ENCODE measurements at places on chromosomes 12 and 14.

GRCh38 chr12:84585776-84586395 is 326.7 kb downstream of the SLC6A15 start:
- no peak for DNase-seq

DNA sequence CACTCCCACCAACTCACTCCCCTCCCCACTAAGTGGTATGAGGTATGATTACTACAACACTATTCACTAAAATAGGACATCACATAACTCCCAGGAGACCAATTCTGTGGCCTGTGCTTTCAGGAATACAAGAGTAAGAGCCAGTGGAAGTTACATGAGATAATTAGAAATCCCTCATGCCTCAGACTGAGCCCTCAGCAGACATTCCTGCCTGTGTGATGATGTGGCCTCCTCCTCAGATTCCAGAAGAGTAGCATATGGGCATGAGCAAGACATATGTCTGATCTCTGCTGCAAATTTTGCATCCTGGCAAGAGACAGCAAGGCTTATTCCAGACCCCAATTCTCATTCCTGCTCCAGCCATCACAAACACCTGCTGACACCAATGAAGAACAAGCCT is 46.0 kb upstream of the BMP4 start:
- DNase-seq, result no peak

DNA sequence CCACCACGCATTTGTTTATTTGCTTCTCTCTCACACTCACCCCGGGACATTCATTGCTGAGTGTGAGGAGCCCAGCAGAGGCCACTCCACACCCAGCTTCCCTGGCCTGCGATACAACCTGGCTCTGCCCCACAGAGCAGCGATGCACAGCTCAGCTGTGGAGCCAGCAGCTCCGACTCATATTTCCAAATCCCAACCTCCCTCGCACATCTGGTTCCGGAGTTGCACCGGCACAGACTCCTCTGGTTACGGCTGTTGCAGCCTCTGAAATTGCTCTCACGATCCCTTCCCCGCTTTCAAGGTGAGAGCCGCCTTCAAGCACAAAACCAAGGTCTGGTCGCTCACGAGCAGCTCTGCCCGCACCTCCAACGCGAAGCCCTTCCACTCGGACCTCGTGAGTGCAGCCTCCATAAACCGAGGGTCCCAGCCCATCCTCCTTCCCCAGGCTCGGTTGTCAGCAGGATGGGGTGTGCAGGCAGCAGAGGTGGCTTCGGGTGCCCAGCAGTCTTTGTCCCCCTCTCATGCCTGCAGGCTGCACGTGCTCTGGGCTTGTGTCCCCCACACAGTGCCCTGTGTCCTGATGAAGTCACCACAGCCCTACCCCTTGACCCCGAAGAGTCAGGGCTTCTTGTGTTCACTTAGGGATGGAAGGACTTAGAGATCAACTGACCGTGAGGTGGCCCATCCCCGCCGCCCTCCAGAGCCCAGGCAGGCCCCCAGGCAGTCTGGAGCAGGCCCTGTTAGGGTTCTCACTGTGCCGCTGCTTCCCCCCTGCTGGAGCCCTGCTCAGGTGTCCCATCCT is 184.3 kb downstream of the ADGRD1 start:
- no peak for DNase-seq

DNA sequence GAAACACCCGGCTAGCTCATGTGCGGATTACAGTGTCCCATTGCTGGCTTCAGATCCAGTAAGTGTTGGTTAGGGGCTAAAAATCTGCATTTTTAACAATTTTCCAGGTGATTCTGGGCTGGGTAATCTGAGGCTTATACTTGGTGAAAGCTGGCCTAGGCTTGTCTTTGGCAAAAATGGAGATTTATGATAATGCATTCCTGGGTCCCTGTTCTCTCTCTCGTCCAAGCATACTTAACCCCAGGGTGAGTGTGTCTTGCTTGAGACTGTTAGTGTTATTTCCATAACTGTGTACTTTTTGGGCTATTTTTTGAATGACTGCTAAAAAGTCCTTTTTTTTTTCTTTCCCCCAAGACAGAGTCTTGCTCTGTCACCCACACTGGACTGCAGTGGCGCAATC is 43.2 kb downstream of the SNAPC1 start:
- DNase-seq, result no peak

GRCh38 chr12:104969343-104969742 is 11.3 kb upstream of the SLC41A2 start:
- no peak for DNase-seq

DNA sequence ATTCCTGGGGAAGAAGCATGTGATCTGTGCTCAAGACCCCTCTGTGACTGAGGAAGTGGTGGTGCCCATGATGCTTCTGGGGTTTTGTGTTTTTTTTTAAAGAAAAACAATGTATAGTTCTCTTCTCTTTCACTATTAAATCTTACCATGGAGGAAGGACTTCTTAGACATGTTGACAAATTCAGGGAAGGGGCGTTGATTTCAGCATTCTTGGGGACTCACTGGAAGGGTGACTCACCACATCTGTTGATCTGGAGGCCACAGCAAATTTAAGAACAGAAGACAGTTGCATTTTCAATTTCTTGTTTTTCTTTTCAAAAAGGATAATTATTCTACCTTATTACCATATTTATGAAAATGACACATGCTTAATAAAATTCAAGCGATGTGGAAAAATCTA is 152.9 kb upstream of the RTL1 start:
- DNase-seq, result no peak

GRCh38 chr12:109462868-109463692 is 14.0 kb downstream of the KCTD10 start:
- no peak for DNase-seq

DNA sequence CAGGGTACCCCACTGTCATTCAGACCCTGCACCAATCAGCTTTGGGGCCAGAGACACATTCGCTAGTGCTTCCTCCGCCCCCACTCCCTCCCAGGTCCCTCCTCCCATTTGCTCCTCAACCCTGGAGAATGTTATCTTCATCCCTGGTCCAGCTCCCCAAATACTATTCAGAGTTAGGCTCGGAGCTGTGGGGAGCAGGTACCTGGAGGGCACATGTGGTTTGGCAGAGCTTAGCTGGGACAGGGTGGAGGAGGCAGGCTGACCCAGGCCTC is 19.5 kb downstream of the VSX2 start:
- no peak for DNase-seq

GRCh38 chr14:88426271-88426670 is 40.8 kb downstream of the SPATA7 start:
- DNase-seq, result no peak

DNA sequence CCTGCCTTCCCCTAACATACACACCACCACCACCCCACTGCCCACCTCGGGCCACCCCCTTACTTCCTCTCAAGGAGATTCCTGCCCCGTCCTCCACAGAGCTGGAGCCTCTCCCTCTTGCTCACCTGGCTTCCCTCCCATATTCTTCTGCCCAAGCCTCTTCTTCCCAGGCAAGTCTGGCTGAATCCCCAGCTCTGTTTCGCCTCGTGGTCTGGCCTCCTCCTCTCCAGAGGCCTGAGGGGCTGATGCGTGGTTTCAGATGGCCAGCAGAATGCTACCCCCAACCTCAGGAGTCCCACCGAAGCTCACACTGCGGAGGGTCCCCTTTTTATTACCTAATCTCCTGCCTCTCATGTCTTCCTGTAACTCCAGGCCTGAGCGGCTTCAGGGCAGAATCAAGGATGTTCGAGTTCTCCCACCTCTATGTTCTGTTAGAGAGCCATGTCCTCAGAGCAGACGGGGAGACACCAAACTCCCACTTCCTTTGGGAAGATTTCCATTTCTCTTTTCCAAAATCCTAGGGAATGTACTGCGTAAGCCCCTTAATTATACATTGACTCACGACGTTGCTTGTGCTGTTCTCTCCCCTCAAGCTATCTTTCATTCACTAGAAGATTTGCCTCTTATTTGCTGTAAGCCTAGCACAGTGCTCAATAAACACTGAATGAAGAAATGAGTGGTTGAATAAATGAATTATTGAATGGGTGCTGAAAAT is 33.9 kb upstream of the LTBP2 start:
- no peak for DNase-seq

- no peak for DNase-seq
Observed at GRCh38 chr12:15152456-15152855, 68.8 kb downstream of the RERG start.

DNA sequence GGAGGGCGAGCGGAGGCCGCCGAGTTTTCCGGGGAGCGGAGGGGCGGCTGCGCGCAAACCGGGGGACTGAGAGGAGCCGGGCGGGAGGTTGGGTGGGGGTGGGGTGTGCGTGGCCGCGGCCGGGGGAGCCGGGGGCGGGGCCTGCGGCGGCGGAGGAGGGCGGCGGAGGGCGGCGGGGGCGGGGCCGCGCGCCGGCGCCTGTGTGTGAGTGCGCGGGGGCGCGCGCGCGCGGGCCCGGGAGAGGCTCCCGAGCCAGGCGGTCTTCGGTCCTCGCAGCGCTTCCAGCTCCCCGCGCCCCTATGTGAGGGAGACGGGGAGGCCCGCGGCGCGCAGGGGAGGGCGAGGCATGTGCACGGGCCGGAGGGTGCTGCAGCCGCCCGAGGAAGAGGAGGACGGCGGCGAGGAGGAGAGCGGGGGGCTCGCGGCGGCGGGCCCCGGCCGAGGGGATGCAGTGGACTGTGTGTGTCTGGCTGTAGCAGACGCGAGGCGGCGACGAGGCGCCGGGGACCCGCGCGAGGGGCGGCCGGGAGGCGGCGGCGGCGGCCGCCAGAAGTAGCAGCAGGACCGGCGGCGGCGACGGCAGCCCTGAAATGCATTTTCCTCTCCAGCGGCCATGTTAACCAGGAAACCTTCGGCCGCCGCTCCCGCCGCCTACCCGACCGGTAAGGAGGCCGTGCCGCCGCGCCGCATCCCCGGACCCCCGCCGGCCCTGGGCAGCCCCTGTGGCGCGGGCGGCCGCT is at the start of gene DYRK2:
TSS of gene DYRK2 (plus strand) at position 225 of the 740 bp plus-strand sequence. CDS start at position 614, 389 bp downstream.
- peak; percentile 67 for DNase-seq

- DNase-seq, result no peak
Observed at GRCh38 chr14:94001016-94001415, 3.9 kb downstream of the CCDC197 start.

DNA sequence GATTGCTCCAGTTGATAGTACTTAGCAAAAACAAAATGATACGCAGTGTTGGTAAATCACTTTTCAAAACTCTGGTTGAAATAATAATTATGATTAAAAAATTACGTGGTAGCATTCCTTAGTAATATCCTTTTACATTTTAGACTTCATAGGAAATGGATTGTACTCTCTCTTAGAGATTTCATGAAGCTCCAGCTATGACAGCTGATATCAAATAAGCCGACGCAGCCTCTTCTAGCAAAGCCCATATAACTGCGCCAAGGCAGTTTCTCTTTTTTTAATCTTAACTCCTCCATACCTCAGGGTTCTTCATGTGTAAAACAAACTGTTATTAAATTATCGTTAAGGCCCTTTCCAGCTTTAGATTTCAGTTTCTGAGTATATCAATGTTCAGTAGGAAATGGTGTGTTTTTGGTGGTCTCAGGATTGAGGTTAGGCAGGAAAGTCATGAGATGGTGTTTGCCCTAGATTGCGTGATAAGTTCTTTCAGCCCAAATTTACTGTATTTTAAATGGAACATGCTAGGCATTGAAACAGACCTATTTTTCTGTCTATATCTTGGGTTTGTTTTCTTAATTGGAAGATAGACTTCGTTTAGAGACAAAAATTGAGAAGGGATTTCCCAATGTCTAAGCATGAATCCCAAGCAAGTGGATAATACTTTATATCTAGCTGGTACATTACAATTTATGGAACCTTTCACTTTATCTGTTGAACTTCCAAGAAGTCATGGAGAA is 902 bp upstream of the CFL2 start:
- DNase-seq, result no peak

GRCh38 chr12:123908884-123909725 is 63.5 kb downstream of the CCDC92 start:
- DNase-seq, result no peak

GRCh38 chr12:19780460-19780859 is 341.2 kb downstream of the AEBP2 start:
- DNase-seq, result no peak

DNA sequence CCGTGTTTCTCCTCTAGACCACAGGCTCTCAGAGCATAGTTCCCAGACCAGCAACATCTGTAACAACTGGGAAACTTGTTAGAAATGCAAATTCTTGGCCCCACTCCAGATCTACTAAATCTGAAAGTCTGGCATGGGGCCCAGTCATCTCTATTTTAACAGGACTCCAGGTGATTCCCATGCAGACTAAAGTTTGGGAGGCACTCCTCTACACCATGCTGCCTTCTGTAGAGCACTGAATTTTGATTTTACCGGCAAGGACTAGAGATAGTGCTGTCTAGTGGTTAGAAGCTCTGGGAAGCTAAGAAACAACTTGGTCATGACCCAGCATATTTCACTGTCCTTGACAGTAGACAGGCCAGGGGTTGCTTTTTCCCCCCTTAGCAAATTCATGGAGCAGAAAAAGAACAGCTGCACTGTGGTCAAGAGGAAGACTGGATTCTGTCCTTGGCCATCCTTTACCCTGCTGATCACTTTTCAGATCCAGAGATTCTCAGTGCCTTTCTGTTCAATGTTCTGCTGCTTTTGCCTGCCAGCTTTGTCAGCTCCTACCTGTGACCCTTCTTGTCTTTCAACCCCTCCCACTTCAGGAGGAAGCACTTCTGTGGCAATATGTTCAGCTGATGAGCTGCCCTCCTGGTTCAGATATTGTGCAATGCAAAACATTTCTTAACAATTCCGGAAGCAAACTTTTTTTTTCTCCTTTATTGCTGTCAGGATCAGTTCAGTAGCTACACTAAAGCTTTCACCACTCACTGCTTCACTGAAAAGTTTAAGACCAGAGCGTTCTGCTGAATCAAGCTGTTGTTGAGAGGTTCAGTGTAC is 133.8 kb upstream of the NUDT4 start:
- DNase-seq, result no peak

- DNase-seq, result no peak
Observed at GRCh38 chr12:3544296-3544965, 53.4 kb downstream of the PRMT8 start.

DNA sequence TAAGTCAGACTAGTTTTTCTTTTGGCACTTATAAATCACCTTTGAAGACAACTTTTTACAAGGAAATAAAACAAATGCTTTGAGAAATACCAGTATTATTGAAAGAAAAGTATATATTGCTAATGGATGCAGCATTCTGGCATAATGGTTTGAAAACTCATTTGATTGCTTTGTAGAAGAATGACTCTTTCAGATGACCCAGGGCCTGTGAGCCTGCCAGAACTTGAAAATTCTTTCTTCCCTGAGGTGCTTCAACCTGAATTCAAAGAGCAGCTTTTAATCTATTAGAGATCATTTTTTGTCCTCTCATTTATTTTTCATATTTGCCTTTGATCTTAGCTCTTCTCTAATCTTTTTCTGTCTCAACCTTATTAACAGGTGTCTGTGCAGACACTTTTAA is 87.4 kb downstream of the LRRK2 start:
- no peak for DNase-seq

- no peak for DNase-seq
Observed at GRCh38 chr14:68563251-68564131, 229.4 kb downstream of the ZFP36L1 start.

DNA sequence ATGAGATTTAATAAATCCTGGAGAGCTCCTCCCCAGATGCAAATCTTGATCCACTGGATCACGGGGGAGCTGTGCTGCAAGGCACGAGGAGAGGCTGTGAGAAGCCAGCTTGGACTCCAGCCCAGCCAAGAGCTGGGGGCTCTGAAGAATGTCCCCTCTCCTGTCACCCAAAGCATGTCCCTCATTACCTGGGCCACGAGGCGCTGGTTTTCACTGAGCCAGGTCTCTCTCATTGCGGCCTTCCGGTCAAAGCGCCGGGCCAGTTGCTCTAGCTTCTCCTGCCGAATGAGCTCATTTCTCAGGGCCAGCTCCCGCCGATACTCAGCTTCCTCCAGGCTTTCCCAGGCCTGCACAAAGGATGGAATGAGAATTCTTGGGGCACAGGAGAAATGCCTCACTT is 83.3 kb downstream of the SPTB start:
- DNase-seq, result no peak

Data from stimulated activated naive CD4-positive, alpha-beta T cell treated with Interleukin-2 at 50 U/mL for 16 hours (primary cell).